ENCODE measurements at places on chromosomes 6 and 20. TPM values are rescaled to one million over a fixed set of nuclear protein-coding genes. Genes with fewer than 3 reads are reported as not detected.

The SLC22A2 gene
- not detected for total RNA-seq

The EMILIN3 gene
- total RNA-seq = not detected

The TRERF1 gene
- 12.0 TPM for total RNA-seq

The AKAP7 gene
- 5.4 TPM for total RNA-seq

The CST8 gene
- not detected for total RNA-seq

The TFAP2A gene
- not detected for total RNA-seq

The SLC26A8 gene
- total RNA-seq = not detected

The SRMS gene
- not detected for total RNA-seq

The KIF6 gene
- 0.08 TPM for total RNA-seq

The DAAM2 gene
- 3.4 TPM for total RNA-seq

The TTLL9 gene
- total RNA-seq = 0.41 TPM

The MUC22 gene
- not detected for total RNA-seq

The PCSK2 gene
- not detected for total RNA-seq

The TCF21 gene
- 5.0 TPM for total RNA-seq

The IER3 gene
- 26.7 TPM for total RNA-seq

The SMPD2 gene
- total RNA-seq = 7.5 TPM

The ULBP1 gene
- 1.7 TPM for total RNA-seq
